ENCODE measurements at places on chromosomes 4 and X. TPM values are rescaled to one million over a fixed set of nuclear protein-coding genes. Genes with fewer than 3 reads are reported as not detected.

Gene PAGE1
- not detected for total RNA-seq

Gene CCSER1
- 2.0 TPM for total RNA-seq

DNA sequence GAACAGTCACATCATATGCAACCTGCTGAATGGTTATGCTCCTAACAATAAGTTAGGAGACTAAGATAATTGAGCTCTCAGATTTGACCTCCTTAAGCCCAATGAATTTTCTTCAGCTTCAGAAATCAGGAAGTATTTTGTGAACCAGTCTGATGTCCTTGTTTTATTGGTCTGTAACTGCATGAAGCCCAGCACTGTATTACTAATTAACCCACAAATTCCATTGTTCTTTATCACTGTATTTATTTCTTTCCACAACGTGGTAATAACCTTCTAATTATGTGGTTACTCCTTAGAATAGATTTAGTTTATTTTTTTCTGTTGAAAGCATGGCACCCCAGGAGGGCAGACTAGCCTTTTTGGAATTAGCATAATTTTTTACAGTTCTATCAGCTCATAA is 3.9 kb upstream of the MFAP3L start:
- no peak for DNase-seq

- DNase-seq = no peak
Observed at GRCh38 chr4:24840362-24840761, 45.0 kb downstream of the SOD3 start.
